ENCODE measurements at places on chromosomes 12 and 14. TPM values are rescaled to one million over a fixed set of nuclear protein-coding genes. Genes with fewer than 3 reads are reported as not detected.

DNA sequence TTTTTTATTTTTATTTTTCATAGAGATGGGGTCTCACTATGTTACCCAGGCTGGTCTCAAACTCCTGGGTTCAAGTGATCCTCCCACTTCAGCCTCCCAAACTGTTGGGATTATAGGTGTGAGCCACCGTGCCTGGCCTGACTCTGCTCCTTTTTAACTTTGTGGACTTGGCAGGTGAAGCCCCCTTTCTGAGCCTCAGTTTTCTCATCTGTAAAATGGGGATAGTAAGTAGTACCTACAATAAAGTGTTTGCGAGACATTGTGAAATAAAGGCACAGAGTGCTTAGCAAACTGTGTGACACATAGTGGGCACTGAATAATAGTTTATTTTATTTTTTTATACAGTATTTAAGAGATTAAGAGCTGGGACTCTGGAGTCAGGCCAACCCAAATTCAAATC lies 21.1 kb upstream of the MED13L start:
- no peak for DNase-seq

GRCh38 chr12:56377310-56377988 lies 14.8 kb upstream of the APOF start:
- DNase-seq: no peak

GRCh38 chr14:63605041-63605532 lies 36.6 kb downstream of the WDR89 start:
- DNase-seq: no peak

DNA sequence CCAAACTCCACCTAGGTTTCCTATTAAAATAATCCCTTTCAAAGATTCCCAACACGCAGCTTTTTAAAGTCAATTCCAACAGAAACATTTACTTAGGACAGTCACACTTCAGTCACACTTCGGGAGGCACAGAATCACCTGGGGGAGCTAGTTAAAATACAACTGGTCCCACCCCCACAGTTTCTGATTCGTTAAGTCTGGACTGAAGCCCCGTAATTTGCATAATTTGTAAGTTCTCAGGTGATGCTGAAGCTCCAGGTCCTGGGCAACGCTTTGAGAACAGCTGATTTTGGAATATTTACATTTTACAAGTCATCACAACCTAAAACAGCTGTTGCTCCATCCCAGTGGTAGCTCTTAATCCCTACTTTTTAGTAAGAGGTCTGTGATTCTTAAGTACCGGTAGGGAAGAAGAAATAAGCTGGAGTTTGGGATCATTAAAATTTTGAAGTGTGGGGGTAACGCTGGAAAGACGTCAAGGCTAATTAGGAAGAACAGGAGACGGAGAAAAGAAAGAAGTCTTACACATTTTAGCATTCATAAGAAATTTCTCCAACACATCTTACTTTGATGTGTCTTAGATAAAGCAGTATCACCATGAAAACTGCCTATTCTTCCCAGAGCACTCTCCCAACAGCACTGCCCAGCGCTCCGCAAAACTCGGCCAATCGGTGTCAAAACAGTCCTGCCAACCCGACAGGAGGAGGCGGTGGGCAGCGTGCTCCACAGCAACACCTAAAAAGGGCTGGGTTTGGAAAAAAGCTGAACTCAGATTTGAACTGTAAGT lies 1.1 kb downstream of the IPO8 start:
- DNase-seq: peak; percentile 38

GRCh38 chr12:92504594-92504981 lies 198.2 kb upstream of the PLEKHG7 start:
- DNase-seq: peak; percentile 42

DNA sequence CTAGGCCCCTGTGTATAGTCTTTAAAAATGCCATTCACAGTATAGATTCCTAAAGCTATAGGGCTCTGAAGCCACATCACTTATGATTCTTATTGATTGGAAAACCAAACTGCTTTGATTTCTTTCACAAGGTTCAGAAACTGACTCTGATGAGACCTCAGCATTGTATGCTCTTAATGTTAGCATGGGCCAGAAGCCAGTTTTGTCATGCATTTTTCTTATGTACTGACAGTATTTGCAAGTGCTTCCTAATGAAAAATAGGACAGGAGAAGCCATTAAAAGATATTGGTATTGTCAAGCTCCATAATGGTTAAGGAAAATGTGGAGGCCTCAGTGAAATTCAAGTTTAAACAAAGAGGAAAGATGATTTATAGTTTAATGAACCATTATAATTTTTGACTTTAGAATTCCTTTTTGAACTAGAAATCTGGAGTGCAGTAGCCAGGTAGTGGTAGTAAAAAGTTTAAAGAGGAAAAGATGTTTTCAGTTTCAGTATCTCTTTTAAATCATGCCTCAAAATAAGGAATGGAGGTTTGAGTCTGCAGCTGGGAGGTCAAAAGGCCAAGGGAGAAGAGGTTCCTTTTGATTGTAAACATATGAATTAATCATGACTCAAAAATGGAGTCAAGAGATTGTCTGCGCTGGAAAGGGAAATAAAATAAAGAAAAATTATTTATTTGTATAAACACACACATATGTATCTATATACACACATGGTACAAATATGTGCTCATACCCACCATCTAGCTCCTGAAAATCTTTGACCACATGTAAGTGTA lies 388.1 kb upstream of the PRICKLE1 start:
- DNase-seq: no peak

- DNase-seq: no peak
These were observed 301.0 kb upstream of the MIS18BP1 start for GRCh38 chr14:45553981-45554380.

GRCh38 chr14:102226356-102227125 lies 78.4 kb downstream of the MOK start:
- no peak for DNase-seq

DNA sequence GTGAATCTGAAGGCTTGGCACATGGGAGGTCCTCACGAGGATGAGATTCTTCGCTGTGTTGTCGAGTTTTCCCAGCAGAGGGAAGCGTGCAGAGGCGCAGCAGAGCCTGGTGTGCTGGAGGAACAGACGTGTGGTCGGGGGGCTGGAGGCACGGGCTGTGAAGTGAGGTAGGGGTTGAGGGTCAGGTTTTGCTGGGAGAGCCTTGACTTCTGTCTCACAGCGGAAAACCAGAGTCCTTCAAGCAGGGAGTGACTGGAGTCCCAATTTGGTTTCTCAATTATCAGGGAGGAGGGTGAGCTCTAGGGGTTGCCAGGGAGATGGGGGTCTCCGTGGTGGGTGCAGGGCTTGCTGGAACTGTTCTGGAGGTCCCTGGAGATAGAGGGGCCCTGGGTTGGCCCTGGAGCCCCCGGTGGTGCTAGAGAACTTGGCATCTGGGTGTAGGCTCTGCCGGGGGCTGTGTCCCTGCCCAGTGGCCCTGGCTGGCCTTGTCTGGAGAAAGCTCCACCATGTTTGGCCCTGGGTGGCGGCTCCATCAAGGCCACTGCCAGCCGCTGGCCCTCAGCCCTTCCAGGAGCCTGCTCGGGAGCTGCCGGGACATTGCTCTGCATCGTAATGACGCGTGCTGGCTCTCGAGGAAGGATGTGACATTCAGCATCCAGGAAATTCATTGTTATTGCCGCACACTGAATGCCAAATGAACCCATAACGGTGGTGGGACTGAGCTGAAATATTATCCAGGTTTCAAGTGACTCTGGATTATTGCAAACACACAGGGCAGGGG lies 215.7 kb downstream of the KIF26A start:
- DNase-seq: peak; percentile 44

DNA sequence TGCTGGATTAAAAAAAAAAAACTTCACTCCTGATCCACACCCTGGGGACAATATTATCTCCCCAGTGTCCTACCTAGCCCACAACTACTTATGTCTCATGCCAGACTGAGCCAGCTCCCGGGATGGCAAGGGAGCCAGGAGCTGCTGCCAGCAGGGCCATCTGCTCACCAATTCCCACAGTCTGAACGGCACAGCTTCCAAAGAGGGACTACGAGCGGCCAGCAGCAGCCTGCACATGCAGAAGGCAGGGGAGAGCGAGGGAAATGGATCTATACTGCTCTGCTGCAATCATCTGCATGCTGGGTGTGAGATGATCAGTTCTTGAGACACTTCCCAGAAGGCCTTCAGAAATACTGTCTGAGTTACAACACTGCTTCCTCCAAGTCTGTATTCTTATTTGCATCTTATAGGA lies 11.1 kb downstream of the SSH1 start:
- DNase-seq: peak; percentile 82

DNA sequence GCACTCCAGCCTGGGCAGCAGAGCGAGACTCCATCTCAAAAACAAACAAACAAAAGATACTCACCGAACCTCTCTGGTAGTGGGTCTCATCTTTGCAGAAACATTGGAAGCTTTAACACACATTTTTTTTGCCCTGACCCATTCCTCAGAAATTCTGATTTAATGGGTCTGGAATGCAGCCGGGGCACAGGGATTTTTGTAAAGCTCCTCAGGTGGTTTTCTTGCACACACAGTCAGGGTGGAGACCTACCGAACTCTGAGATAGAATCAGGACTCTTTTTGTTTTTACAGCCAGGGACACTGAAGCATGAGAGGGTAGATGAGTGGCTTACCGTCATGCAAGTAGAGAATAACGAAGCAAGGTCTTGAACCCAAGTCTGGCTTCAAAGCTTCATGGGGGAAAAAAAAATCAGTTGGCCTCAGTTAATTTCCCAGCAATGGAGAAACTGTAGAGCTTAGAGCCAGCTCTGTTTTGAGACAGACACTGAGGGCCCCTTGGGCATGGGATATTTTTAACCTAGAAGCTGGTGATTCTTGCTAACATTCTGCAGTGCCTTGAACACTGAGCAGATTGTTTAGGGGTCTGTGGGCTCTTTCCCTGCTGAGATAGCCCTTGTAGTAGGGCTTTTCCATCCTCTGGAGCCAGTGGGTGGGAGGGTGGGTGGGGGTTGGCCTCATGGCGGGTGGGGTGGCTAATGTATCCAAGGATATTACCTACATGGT lies 4.8 kb downstream of the RNU4-2 start:
- DNase-seq: no peak

DNA sequence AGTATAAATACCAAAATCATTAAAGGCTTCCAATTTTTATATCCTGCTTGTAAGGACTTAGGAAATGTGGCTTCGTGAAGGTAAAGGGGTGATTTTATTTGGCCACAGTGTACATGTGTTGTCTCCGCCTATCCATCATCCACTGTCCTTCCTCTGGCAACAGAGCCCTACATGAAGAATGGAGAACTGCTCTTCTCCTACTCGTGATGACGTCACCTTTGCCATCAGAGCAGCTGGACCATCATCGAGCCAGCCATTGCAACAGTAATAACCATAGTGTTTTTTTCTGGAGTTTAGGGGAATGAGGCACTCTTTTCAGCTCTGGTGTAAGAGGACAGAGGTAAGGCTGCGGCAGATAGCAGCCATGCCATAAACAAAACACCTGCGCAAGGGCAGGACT lies 19.2 kb downstream of the ITPR2 start:
- DNase-seq: no peak

DNA sequence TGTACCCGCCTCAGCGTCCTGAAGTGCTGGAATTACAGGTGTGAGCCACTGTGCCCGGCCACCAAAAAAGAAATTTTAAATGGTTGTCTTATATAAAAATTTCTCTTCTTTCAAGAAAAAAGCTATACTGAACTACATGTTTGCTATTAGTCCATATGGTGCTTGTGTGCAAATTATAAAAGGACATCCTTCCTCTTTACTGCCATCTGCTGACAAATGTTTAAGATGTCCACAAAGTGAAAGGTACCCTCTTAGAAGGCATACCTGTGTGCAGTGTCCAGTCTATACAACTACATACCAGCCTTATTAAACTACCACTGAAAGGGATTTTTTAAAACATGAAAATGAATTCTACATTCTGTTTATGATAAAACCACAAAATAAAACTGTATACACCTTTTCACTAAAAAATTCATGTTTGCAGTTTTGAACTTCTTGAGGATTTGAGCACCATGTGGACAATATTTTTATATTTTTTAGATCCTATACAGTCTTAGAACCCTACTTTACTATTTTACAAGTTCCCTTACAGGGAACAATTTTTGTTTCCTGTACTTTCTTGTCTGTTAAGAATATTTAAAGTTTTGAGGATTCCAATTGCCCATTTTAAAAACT lies 32.8 kb upstream of the TOMM20L start:
- no peak for DNase-seq

- DNase-seq: no peak
These were observed 67.8 kb upstream of the GRIP1 start for GRCh38 chr12:66746489-66747201.

DNA sequence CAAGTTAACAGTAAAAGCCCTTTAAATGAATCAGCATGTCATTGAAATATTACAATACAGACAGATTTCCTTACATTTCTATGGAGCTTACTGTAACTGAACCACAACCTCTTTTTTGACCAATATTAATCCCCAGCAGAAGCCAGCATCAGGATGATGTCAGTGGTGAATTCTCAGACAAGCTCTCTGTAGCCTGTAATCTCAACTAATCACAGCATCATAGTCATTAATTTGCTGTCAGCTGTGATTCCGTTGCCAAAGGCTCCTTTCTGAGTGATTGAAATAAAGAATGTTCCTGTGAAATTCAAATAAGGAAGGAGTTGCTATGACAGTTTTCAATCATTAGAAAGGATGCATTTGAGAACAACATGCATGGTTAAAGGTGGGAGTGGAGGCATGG lies 323.1 kb downstream of the PDZRN4 start:
- DNase-seq: no peak

DNA sequence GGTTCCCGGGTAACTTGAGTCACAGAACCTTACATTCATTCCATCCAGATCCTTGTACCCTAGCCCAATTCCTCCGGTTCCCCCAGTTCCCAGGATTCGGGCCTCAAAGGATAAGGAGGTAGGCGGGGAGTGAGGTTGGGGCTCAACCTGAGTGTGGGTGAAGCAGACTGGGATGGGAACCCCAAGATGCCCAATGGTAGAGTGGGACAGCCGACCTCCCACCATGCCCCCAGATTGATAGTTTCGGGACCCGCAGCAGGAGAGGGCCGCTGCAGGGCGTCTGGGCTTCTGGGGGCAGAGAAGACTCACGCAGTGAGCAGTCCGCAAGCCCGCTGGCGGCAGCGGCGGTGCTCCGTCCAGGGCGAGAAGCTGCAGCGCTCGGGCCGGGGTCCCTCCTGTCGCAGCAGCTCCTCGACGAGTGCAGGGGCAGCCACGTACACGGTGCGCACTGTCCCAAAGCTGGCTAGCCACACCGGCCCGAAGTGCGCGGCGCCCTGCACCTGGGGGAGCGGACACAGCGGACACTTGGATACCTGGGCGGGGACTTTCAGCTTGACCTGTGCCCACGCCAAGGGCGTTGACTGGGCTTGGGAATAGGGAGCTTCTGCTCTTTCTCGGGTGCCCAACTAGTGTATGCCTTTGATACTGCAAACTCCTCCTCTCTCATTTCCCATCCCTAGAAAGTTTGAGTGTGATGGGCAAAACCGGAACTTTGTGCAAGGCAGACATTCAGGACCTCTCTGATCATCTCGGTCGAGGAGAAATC lies 997 bp downstream of the CYP27B1 start:
- no peak for DNase-seq

GRCh38 chr14:96830946-96831345 lies 33.8 kb downstream of the VRK1 start:
- DNase-seq: no peak

AVPR1A gene
- 1.9 TPM for total RNA-seq

A2M gene
- total RNA-seq: 569 TPM

SYNDIG1L gene
- total RNA-seq: 0.22 TPM

DNAJC22 gene
- total RNA-seq: 0.10 TPM

SCNN1A gene
- total RNA-seq: 1.7 TPM

C3AR1 gene
- 6.9 TPM for total RNA-seq

PDZRN4 gene
- 0.22 TPM for total RNA-seq

CKAP4 gene
- total RNA-seq: 37.5 TPM

PPP1R36 gene
- not detected for total RNA-seq

RNFT2 gene
- total RNA-seq: 0.45 TPM

ALX1 gene
- total RNA-seq: not detected

STON2 gene
- total RNA-seq: 9.3 TPM

AKAP3 gene
- total RNA-seq: 2.4 TPM

RHOJ gene
- 13.3 TPM for total RNA-seq

ADAMTS20 gene
- not detected for total RNA-seq
